ENCODE measurements at places on chromosomes 1 and 21.

DNA sequence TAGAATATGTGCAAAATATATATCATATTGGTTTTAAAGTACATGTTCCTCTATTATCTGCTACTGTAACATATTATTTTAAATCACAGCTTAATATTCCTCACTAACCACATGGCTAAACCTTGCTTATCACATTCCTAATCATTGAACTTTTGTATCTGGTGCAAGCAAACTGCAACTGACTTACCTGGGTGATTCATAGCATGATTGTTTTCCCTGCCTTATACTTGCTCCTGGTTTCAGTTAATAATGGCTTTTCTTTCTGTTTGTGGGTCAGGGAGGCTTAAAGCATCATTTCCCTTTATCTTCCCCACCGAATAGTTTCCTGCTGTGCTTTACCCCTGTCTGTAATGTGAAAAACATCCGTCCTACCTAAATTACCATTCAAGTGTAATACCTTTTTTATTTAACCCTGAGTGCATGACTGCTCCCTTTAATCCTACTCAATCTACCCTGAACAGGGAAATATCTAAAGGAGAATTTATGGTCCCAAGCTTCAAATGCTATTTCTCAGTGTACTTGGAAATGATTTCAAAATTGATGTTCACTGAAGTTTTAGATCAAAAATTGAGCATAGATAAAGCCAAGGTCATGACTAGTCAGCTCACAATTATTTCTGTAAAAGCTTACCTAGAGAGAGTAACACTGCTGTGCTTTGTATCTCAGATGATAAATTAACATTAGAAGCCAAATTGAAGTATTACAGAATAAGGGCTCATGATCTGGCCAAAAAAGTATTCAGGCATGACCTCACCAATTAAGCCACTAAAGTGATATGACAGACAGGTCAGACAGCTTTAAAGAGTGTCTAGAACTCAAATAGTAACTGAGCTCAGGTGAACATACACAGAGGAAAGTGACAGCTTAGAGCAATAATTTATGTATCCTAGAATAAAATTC is 507.1 kb downstream of the BRINP3 start:
- no peak for DNase-seq

DNA sequence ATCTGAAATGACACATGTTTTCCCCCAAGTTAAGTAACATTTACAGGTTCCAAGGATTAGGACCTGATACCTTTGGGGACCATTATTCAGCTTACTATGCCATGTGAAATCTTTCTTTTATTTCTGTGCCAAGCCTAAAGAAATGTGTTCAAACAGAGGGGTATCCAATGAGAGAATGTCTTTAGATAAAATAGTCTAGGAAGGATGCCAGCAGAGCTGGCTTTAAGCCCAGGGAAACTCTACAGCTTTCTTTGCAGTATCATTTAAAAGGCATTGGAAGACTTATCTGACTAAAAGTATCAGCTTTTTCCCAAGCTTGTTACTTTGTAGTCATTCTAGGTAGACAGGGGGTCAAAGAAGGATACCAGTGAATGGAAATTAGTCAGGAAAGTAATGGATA is 860.4 kb downstream of the PLA2G4A start:
- no peak for DNase-seq

DNA sequence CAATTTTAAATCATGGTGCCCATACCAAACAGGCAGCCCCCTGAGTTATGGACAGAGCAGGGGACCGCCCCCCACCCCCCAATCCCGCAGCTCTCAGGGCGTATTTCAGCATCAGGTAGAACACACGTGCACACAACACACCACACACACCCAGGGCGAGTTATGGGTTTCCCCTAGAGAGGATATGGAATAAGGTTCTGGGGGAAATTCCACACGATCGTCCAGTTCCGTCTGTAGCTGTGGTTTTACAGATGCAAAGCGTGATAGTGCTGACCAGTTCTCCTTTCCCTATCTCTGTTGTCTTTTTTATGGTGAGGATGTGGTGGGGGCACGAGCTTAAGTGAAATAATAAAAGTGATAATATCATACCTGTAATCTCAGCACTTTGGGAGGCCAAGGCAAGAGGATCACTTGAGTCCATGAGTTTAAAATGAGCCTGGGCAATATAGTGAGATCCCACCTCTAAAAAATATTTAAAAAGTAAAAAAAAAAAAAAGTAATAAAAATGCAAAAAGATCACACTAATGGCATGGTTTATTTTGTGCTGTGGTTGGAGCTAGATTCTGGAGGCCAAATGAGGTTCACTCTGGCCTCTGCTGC is 25.1 kb downstream of the C2CD2 start:
- DNase-seq: no peak

GRCh38 chr1:43447891-43448708 is 5.6 kb downstream of the HYI start:
- DNase-seq: no peak

- no peak for DNase-seq
Observed at GRCh38 chr1:16907870-16908758, 12.3 kb downstream of the RNU1-2 start.

DNA sequence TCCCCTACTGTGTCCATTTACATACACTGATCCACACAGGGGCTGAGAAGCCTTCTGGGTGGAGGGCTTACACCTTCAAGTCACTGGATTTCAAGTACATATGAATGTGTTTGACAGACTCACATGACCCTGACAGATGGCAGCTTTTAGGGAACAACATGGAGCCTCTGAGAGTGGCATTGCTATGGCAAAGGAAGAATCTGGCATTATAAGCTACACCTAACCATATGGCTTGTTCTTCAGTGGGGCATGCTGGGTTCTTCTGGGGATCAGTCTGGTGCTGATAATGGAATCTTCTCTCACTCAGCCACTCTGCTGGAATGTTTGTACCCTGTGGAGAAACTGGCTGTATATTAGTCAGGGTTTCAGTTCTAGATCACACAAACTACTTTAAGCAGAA is 68.5 kb upstream of the PDE4B start:
- no peak for DNase-seq

GRCh38 chr1:37473431-37474045 is 842 bp upstream of the ZC3H12A start:
- no peak for DNase-seq

DNA sequence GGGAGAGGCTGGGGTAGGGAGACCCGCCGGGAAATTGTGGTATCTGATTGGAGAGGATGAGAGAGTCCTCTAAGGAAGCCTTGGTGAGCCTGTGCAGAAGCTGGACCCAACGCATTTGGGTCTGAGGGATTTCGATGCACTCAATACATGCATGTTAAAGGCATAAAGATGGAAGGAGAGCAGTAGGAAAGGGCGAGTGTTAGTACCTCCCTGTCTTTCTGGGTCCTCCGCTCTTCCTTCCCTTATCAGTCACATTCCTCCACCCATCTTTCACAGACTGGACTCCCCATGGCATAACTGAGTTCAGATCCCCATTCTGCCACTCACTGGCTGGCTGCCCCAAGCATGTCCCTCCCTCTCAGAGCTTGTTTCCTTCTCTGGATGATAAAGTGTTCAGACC is 7.3 kb downstream of the RGS16 start:
- DNase-seq: no peak

- DNase-seq: no peak
Observed at GRCh38 chr21:44709426-44710293, 1.7 kb downstream of the TSPEAR start.

GRCh38 chr1:164683235-164683634 is 124.3 kb downstream of the PBX1 start:
- DNase-seq: no peak

DNA sequence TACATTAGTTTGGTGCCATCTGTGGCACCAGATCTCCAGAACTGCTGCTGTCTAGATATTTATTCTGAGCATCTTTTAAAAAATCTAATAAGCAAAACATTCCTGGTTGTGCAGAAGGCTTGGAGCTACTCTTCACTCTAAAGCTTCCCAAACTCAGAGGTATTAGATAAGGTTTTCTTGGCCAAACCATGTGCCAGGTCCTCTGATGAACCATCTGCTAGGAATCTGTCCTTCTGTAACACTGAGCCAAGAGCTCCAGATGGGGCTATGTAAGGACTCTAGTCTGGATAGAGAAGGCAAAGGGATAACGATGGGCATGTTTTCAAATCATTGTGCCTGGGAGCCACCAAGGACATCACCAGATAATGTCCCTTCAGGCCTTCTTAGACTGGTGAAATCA is 410.6 kb downstream of the NTNG1 start:
- no peak for DNase-seq

- no peak for DNase-seq
Observed at GRCh38 chr1:212225871-212226302, 59.3 kb upstream of the PPP2R5A start.

GRCh38 chr1:8651236-8651890 is 166.1 kb downstream of the RERE start:
- no peak for DNase-seq

DNA sequence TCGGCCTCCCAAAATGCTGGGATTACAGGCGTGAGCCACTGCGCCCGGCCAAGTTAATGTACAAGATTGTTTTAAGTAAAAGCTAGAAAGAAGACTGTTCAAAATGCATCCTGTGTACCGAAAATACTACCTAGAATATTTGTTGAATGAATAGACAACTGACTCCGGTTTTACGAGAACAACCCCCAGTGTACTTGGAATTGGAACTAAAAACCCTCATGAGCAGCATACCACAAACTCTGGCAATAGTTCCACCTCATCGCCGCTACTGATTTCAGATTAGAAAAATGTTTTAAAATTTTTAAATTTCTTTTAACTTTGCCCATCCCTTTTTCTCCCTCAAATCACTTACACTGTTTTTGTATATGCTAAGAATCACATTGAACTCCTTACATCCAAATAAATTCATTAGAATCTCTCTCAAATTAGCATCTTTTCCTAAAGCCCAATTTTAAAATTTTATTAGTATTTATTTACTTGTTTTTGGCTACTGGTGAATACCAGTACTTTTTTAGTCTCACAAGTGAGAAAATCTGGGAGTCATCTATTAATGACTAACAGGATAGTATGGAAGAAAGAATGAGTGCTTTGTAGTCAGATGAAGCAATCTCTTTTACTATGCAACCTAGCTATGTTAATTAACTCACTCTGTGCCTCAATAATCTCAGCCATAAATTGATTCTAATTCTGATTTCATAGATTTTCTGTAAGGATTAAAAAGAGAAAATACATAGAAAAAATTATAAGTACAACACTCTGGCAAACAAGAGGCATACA is 95.1 kb downstream of the GPATCH2 start:
- DNase-seq: no peak

DNA sequence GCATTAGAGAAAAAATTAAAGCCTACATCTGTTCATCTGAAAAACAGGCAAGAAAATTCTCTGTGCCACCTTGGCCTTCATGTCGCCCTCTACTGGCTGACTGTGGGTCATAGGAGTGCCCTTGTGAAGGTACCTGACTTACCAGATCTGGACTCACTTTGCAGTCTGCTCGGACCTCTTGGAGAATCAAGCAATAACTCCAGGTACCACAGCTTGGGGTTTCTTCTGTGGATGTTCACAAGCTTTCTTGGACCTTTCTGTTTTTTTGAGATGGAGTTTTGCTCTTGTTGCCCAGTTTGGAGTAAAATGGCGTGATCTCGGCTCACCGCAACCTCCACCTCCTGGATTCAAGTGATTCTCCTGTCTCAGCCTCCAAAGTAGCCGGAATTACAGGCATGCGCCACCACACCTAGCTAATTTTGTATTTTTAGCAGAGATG is 2.4 kb upstream of the PRAMEF18 start:
- DNase-seq: no peak

- DNase-seq: no peak
Observed at GRCh38 chr1:5959087-5959486, 33.1 kb downstream of the NPHP4 start.

- no peak for DNase-seq
Observed at GRCh38 chr1:162977944-162978568, 91.1 kb upstream of the RGS4 start.

DNA sequence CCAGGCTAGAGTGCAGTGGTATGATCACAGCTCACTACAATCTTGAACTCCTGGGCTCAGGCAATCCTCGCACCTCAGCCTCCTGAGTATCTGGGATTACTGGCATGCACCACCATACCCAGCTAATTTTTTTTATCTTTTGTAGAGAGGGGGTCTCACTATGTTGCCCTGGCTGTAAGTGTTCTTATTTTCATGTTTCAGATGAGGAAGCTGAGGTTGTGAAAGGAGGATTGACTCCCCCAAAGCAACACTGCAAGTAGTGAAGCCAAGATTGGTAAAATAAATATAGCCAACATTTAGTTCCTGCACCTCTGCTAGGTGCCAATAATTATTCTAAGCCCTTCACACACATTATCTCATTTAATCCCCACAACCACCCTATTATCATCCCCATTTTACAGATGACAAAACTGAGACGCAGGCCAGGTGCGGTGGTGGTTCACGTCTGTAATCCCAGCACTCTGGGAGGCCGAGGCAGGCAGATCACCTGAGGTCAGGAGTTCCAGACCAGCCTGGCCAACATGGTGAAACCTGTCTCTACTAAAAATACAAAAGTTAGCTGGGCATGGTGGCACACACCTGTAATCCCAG is 2.1 kb downstream of the PMVK start:
- no peak for DNase-seq

- peak; percentile 90 for DNase-seq
Observed at GRCh38 chr1:59057211-59057694, 239.6 kb upstream of the FGGY start.

GRCh38 chr1:234765672-234766071 is 155.7 kb upstream of the IRF2BP2 start:
- DNase-seq: no peak

DNA sequence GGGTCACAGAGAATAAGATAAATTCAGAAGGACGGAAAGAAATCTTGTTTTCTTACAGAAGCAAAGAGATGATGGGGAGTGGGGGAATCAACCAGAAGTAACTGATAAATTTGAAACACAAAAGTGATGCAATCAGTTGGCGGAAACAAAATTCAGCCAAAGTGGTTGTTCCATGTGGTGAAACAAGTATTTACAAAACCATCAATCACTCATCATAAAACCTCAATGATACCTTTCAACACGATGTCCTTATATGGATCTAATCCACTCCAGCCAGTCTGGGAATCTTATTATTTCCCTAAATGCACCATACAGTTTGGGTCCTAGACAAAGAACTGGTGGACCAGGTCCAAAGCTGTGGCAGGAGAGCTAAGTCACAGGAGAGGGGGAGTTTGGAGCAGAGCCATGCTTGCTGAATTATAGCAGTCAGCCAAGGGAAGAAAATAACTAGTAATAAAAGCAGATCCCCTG is 303.8 kb upstream of the LRRC7 start:
- no peak for DNase-seq

DNA sequence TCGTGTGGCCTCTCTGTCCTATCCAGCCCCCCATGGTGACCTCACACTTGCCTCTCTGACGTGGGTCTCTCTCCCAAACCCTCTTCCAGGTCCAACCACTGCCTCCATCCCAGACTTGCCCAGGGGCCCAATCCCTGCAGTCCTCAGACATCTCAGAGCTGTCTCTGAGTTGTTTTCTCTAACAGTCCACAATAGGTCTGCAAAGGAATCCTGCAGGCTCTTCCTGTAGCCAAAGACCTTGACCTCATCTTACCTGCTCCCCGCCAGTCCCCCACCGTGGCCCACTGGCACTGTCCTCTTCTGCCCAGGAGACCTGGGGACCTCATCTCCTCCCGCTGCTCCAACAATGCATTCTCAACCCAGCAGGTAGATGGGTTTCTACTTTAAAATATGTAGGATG is 10.0 kb downstream of the RNF187 start:
- DNase-seq: no peak

Data from AG08396 (cell line).